ENCODE measurements at places on chromosomes 16 and 17. TPM values are rescaled to one million over a fixed set of nuclear protein-coding genes. Genes with fewer than 3 reads are reported as not detected.

The EPOP gene
- 0.60 TPM for total RNA-seq

The RAB26 gene
- 0.26 TPM for total RNA-seq

The SPNS3 gene
- total RNA-seq: 0.11 TPM

The TNK1 gene
- total RNA-seq: 2.3 TPM

The ZG16 gene
- total RNA-seq: not detected

The SEPTIN1 gene
- not detected for total RNA-seq

The TAC4 gene
- not detected for total RNA-seq

The MYO15A gene
- 0.17 TPM for total RNA-seq

The RHOT2 gene
- total RNA-seq: 23.8 TPM

The GAS7 gene
- 9.5 TPM for total RNA-seq

The PPP1R1B gene
- total RNA-seq: not detected

The GRAPL gene
- 71.3 TPM for total RNA-seq

The SPAG5 gene
- total RNA-seq: 6.0 TPM

The PIK3R6 gene
- not detected for total RNA-seq

The WSCD1 gene
- total RNA-seq: 12.7 TPM
